Stimulated activated CD4-positive, alpha-beta T cell treated with anti-CD3 and anti-CD28 coated beads, Interleukin-1b, Interleukin-23, amount 100 ng/mL, for 48 hours (primary cell): ENCODE measurements at places on chromosomes 6 and 20.
A peak's percentile ranks its signal among the peaks of the same experiment; 100 is the strongest.

DNA sequence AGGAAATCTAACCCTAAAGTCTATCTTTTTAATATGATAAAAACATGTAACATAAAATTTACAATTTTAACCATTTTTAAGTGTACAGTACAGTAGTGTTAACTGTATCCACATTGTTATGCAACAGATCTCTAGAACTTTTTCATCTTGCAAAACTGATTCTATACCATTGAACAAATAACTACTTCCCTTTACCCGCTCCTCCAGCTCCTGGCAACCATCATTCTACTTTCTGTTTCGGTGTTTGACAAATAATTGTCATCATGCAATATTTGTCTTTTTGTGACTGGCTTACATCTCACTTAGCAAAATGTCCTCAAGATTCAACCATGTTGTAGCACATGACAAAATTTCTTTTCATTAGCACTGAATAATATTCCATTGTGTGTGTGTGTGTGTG is 203.2 kb downstream of the SIM1 start:
- DNase-seq: no peak

- DNase-seq: peak; percentile 52
Observed at GRCh38 chr20:19661717-19662636, 96.1 kb upstream of the RIN2 start.

GRCh38 chr20:39877788-39878187 is 811.2 kb downstream of the MAFB start:
- DNase-seq: no peak

GRCh38 chr6:144757299-144757698 is 472.2 kb downstream of the UTRN start:
- DNase-seq: no peak

DNA sequence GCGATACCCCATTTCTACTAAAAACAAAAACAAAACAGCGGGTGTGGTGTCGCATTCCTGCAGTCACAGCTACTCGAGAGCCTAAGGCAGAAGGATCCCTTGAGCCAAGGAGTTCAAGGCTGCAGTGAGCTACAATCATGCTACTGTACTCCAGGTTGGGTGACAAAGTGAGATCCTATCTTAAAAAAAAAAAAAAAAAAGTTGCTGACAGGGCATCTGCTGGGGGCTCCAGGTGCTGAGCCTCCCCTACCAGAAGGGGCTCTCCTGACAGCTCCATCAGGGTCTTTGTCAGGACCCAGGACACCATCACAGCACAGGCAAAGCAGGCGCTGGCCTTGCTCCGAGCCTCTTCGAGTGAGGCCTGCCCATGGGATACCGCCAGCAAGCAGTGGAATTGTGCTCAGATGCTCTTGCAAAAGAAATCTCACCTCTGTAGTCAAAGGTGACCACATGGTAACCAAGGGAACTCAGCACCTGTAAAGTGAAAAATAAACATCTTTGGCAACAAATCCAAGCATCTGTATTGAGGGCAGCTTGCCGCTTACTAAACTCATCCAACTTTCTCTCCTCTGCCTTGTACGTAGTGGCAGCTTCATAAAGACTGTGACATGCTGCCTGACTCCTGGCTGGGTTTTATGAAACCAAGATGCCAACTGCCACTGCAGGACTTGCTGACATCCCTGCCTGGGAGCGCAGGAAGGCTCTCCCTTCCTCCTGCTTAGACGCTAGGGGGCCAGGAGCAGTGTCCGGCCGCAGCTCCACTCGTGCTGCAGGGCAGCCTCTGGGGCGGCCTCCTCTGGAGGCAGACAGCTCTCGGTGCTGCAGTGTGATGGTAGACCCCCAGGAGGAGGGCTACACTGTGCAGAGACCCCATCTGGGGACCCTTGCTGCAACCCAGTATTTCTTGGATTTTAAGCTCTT is 66.9 kb downstream of the PYGB start:
- DNase-seq: no peak

- DNase-seq: no peak
Observed at GRCh38 chr6:12545619-12546409, 170.8 kb upstream of the PHACTR1 start.

DNA sequence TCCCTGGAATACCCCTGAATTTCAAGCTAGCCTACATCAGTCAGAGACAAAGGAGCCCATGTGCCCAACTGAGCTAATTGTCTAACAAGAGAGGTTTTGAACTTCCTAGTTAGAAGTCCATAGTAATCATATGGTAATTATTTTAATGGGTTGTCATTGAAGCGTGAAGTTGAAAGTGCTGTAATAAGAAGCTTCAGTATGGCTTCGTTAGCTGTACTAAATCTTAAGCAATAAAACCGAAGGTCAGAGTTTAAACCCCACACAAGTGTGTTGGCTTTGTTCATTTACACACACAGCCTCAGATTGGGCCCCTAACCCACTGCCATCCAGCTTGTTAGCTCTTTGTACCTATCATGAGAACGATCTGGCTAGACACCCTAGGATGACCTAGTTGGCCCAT is 195.6 kb upstream of the RIN2 start:
- no peak for DNase-seq

DNA sequence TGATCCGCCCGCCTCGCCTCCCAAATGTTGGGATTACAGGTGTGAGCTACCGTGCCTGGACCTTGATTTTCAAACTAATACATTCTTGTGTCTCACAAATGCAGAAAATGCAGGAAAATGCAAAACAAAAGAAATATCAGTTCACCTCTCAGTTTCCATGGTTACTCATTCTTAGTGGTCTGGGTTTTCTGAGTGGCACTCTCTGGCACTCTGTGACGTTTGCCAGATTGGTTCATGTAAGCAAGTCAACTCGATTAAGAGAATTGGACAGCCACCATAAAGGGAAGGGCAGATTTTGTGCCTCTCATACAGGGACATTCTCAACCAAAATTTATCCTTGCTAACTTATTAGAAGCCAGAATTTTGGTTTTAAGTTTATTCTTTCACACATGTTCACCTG is 8.6 kb downstream of the CMTR1 start:
- no peak for DNase-seq

- no peak for DNase-seq
Observed at GRCh38 chr6:43746613-43747102, 23.4 kb upstream of the VEGFA start.

GRCh38 chr20:38997622-38998021 is 35.5 kb downstream of the DHX35 start:
- DNase-seq: peak; percentile 69

DNA sequence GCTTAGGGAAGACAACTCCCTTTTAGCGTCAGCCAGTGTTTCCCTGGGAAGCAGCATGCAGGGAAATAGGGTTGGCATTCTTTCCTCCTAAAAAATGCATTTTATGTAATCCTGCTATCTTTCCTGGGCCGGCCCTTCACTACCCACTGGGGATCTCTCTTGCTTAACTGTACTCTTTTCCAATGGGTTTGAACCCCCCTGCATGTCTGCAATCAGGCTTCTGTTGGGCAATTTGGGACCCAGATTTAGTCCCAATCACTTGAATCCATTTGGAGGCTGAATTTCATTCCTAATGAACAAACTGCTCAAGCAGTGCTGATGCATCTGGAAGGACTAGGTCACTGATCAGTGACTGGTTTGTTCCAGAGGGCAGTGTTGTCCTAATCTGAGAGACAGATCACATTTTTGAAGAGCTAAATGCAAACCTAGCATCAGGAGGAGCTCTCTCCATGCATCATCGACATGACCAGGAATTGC is 152.0 kb downstream of the TSHZ2 start:
- no peak for DNase-seq

DNA sequence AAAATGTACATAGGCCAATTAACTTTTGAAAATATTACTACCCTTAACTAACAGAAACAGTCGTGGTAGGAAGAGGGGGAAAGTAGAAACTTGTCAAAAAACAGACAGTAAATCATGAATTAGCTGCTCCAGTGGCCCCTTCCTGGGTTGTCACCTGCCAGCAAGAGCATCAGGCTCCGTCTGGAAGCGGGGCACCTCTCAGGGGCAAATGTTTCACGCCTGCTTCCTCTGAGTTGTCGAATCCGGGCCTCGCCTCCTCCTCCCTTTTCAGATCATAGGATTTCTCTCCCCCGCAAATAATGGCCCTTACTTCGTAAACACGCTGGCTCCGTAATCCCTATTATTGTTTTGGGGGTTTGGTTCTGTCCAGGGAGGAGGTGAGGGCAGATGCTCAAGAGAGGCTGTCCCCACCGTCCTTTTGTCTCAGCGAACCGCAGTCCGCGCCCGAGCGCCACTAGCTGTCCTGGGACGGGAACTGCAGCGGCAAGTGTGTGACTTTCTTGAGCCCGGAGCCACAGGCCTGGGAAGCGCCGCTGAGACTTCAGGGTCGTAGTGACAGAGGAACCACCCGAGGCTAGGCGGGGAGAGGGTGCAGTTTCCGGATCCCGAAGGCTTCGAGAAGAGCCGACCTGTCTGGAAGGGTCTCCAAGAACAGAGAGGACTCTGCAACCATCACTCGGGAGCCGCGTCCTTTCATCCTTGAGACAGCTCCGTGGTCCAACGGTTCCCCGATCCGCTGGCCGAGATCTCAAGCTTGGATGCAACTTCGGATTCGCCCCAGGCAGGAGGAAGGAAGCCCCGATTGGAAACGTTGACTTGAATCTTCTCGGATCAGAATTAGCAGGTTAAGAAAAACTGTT is 214.5 kb upstream of the ZNF184 start:
- DNase-seq: peak; percentile 86

DNA sequence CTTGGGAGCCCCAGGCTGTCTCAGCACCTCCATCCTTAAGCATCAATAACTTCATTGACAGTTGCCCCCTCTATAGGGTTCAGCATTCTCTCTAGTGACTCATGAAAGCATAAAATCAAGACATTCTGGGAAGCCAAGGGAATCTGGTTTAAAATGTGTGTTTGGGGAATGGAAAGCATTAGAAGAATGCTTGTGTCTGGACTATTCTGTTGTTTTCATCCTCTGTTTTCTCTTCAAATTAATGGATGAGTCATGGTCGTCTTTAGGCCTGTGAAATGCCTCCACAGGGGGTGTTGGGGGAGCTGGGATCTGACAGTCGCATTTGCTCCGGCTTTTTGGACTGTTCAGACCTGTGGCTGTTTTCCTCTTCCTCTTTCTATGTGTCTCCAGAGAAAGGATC is 279.7 kb downstream of the CDC5L start:
- DNase-seq: no peak

GRCh38 chr20:22452442-22453011 is 131.8 kb downstream of the FOXA2 start:
- DNase-seq: no peak

DNA sequence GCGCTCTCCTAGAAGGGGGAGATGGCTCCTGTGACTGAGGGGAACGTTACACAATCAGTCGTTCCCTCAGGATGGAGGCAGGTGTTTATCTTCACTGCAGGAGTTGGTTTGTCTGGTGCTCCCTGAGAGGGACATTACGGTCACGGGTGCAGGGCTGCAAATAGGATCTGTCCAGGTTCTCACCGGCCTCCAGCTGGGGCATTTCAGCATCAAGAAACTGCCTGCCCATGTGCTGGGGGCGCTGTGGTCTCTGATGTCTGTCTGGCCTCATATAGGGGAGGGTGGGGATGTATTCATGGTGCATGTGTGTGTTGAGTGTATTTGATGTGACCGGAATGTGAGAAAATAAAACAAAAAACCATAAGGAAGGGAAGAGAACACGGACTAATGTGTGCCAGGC is 77.1 kb downstream of the TBC1D7 start:
- DNase-seq: no peak

GRCh38 chr20:58907320-58908137 is 55.0 kb downstream of the GNAS start:
- DNase-seq: peak; percentile 45

GRCh38 chr6:50939931-50940330 is 121.3 kb downstream of the TFAP2B start:
- DNase-seq: no peak

GRCh38 chr20:32982617-32983458 is 21.4 kb downstream of the SUN5 start:
- no peak for DNase-seq

- no peak for DNase-seq
Observed at GRCh38 chr6:107704347-107705013, 119.6 kb downstream of the SCML4 start.

DNA sequence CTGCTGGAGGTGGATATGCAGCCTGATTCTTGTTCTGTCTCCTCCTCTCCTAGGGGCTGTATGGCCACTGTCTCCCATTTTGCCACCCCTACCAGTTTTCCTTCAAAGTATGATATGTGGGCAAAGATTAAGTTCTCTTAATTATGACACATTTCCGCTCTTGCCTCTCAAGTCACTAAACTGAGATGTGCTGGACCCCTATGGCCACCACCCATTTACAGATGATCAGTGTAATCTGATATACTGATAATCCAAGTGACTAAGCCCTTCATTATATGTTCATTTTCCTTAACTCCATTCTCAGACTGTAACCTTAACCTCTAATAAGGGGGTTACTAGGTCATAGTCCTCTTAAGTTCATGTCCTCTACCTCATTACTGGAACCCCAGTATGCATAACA is 711 bp upstream of the C20orf141 start:
- no peak for DNase-seq

DNA sequence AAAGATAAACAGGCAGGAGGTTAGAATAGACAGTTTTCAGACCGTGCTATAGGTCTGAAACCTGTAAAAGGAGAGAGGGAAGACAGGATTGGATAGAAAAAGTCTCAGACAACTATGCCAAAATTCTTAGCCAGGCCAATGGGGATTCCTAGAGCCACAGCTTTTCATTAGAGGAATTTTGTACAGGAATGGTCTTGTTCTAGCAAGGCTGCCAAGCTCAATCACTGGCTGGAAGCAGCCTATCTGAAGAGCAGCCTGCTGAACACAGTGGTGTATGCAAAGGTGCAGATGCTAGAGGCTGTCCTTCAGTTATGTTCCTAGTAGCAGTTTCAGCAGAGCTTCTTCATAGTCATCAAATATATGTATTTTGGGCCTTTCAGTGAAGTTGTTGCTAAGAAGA is 313.1 kb downstream of the GRIK2 start:
- no peak for DNase-seq
